ENCODE measurements at places on chromosomes 7 and 10.

DNA sequence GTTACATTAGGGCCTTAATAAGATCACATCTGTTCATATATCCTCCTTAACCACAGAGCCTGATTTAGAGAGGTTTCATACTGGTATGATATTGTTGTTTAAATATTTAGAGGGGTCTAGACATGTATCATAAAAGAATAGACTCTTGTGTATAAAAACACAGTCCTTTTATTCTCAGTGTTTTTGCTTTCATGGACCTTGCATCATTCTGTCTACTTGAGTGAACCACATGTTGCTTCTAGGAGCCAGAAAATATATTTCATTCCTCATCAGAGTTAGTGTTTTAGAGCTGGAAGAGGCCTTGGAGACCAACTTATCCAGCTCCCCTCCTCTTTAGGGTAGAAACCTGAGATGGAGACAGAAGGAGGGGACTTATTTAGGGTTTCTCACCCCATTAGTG, 312.8 kb downstream of the LRMDA start:
- DNase-seq = no peak

DNA sequence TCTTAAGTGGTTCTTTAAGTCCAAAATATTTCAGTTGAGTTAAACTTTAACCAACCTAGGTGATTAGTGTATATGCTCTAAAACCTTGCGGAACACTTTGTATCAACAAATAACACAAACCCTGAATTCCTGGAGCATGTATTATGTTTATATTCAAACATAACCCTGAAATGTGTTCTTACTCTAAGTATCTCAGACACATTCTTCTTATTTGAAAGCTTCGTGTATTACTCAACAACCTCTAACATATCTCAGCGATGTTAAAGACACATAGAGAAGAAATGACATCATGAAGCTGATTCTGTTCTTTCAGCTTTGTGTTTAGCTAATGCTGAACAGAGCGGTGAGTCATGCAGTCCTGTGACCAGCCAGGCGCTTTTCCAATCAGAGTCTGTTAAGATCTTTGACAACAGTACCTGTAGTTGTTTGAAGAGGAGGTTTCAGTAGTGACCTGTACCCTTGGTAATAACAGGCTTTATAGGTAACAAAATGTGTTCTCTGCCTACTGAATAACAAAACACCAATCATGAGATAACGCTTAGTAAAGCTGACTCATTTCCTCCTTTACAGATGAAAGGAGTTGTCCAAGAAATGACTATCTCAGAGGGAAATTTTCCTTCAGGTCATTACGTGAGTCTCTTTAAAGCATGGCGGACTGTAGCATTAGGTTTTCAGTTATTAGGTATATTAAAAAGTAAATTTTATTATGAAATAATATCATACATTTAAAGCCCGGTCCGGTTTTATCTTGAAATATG, 67.3 kb upstream of the KLF6 start:
- peak; percentile 47 for DNase-seq

DNA sequence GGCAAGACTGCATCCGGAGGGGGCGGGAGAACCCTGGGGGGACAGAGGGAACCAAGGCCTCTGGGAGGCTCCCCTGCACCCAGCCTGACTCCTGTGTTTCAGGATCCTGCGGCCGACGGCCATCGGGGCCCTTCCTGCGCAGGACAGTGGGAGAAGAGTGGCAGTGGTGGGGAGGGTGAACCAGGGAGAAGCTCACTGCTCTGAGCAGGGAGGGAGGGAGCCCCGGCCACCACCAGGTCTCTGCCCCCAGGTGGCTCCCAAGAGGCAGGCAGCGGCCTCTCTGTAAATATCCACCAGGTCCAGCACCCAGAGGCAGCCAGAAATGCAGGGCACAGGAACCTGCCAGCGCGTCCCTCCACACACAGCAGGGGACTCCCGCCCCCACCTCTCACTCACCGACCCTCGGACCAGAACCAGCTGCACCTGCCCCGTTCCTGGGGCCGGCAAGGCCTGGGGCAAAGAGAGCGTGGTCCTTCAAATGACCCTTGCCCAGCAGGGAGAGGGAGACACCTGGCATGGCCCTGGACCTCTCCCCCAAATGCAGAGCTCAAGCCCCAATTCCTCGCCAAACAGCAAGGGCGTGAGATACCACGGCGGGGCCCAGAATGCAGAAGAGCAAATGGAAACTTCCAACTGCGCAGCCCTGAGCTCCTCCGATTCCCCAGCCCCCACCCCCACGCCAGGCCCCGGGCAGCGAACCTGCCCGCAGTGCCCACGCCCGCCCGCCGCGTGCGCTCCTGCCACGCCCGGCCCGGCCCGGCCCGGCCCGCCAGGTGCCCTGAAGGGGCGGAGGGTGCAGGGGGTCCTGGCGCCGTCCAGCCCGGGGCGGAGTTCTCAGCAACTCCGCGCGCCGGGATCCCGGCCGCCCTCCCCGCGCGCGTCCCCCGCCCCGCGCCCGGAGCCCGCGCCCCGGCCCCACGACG, 805 bp downstream of the RASGEF1A start:
- peak; percentile 31 for DNase-seq

DNA sequence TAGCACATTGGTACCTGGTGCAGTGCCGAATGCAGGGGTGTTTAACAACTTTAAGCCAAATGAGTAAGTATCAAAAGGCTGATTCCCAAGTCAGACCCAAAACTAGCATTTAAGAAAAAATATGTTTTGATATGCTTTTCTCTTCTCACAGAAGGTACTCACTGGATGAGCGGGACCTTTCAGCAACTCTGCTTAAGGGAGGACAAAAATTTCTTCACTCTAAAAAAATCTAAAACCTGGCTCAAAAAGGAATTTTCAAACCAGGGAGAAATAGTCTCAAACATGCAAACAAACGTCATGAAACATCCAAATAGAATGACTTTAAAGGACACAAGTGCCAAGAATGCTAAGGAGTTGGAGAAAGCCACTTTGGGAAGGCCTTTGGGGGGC, 962.1 kb downstream of the KCNMA1 start:
- no peak for DNase-seq

- DNase-seq = no peak
Observed at GRCh38 chr10:116574797-116575196, 16.0 kb upstream of the PNLIPRP1 start.

- DNase-seq = no peak
Observed at GRCh38 chr7:99380032-99380822, 5.7 kb downstream of the ARPC1B start.

- DNase-seq = no peak
Observed at GRCh38 chr10:91354166-91355075, 55.7 kb upstream of the HECTD2 start.

DNA sequence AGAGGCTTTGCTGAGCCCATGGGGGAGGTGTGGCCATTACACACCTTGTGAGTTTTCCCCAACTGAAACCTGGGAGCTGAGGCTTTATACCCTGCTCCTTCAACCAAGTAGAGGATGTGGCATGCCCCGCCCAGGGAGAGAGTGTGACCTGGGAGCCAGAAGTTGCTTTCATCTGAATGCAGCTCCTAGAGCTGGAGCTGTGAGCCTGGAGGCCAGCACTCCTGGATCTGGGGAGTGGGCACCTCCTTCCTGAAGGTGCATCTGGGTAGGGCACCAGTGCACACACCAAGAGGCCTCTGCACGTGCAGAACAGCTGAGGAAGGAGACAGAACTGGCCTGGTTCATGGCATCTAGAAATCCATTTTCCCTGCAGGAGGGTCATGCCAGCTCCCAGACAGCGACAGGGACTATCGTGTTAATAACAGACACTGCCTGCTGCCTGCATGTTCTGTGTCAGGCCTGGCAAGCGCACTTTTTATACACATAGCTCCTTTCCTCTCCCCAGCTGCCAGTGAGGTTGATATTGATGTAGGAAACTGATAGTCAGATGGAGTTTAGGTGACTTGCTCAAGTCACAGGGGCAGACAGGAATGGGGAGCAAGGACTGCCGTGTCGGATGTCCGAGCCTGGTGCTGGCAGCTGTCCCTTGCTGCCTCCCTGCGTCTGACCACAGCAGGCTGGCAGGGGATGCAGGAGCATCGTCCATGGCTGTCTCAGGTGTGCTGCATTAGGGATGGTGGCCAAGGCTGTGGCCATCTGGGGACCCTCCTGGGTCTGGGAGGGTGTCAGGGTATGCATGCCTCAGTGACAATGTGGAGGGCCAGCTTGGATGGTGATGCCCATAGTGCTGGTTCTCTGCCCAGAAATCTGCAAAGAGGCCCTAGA, 189.9 kb upstream of the CXCL12 start:
- DNase-seq = no peak

GRCh38 chr7:131284702-131285419, 42.8 kb upstream of the MKLN1 start:
- DNase-seq = no peak

DNA sequence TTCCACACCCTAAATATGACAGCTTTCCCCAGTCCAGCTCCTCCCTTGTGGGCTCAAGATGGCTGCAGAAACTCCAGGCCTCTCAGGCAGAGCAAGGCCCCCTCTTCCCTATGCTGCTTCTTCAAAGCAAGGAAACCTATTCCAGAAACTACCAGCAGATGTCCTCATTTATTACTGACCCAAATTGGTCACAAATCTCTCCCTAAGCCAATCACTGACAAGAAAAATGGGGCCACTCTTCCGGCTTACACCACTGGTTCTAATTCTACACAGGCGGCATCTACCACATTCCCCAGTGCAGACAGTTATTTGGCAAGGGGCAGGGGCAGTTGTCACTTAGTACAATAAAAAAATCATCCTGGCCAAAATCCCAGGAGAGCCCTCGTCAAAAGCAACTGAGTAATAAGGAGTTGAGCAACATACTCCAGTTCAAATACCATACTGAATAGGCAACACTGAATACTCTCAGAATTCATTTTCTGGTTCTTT, 150.4 kb downstream of the SFMBT2 start:
- no peak for DNase-seq

DNA sequence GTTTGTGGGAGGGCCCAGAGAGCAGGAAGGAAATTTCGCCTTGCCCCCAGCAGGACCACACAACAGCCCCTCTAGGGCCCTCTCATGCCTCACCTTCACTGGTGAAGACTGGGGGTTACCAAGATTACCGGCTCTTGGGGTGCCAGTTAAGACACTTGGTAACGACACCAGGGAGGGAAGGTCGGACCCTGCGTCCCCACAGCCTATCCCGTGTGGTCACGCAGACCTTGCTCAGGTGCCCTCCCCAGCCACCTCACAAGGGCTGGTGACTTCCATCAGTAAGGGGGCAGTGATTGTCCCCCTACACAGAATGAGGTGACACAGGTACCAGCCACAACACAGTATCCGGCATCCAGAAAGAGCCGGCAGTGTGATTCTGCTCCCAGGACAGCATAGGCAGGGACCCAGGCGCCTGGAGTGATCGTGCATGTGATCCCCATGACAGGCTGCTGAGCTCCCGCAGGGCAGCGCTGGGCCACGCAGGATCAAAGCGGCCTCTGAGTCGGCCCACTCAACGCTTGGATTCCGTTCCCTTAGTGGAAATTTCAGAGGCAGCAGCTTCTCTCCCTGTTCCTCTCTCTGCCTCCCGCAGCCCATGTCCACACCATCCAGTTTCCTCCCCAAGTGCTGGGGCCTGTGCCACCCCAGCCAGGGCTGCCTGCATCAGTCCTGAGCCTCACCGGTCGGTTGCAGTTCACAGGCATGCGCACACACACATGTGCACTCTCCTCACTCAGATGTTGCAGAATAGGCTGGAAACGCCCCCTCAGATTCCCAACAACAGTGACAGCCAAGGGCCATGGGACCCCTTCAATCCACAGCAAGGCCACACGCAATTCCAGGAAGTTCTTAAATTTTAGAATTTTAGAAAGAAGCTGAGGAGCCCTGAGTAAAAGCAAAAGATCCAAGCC, 35.8 kb downstream of the CAMK2B start:
- no peak for DNase-seq

DNA sequence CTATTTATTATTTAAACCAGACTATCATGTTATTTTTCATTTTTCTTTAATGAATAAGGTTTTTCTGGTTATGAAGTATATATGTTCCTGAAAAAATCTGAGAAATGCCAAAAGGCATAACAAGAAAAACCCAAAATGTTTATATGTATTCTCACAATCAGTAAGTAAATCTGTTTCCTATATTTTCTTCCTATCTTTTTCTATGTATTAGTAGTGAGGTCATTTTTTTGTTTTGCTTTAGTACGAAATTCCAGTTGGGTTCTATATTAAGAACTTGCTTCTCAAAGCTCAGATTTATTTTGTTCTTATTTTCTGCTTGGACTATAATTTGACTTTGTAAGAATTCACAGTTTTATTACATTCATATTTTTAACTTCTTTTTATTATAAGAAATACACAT, 287.5 kb upstream of the NFE2L3 start:
- no peak for DNase-seq

DNA sequence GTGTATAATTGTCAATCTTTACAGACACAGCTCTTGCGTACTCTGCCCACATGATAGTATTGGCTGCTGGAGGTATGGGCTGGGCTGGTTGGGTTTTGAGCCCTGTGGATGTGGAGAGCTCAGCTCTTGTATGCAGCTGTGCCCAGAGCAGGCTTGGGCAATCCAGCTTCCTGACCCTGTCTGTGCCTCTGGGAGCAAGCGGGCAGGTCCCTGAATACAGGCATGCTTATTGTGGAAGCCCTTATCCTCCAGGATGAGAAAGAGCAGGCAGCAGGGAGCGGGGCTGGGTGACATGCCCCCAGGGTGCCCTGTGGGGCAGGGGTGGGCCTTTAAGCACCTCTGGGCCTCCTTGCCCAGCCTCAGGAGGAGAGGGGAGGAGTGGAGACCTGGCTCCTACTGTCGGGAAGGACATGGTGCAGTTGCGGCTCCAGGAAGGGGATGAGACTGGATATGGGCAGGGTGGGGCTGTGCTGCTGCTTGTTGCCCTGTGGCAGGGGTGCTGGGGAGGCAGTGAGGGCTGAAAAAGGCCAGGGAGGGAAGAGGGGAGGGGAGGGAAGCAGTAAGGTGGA, 32.7 kb upstream of the SH2D4B start:
- DNase-seq = no peak

- DNase-seq = no peak
Observed at GRCh38 chr10:44929356-44930255, 18.5 kb downstream of the TMEM72 start.

- DNase-seq = no peak
Observed at GRCh38 chr10:99506416-99506815, 26.3 kb upstream of the NKX2-3 start.

- DNase-seq = no peak
Observed at GRCh38 chr7:82566752-82567151, 123.2 kb upstream of the CACNA2D1 start.

DNA sequence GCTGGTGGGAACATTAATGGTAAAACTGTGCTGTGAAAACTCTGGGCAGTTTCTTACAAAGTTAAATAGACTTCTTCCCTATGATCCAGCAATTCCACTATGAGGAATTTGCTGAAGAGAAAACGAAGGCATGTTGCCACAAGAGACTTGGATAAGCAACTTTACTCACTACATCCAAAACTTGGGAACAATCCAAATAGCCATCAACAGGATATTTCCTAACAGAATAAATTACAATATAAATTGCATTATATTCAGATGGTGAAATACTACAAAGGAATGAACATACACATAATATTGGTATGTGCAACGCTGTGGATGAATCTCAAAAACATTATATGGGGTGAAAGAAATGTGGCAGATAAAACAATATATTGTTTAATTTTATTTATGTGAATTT, 21.4 kb upstream of the MKI67 start:
- DNase-seq = no peak

- no peak for DNase-seq
Observed at GRCh38 chr10:72740528-72740927, 48.6 kb downstream of the MCU start.

- no peak for DNase-seq
Observed at GRCh38 chr7:107610323-107610722, 30.3 kb downstream of the BCAP29 start.

- DNase-seq = no peak
Observed at GRCh38 chr10:120610791-120611190, 153.8 kb downstream of the PLPP4 start.

GRCh38 chr10:132644527-132645246, 107.1 kb downstream of the INPP5A start:
- DNase-seq = no peak
